ENCODE measurements at places on chromosomes 3 and 15. TPM values are rescaled to one million over a fixed set of nuclear protein-coding genes. Genes with fewer than 3 reads are reported as not detected.

The ACSBG1 gene
- total RNA-seq = not detected

The CADPS gene
- total RNA-seq = not detected

DNA sequence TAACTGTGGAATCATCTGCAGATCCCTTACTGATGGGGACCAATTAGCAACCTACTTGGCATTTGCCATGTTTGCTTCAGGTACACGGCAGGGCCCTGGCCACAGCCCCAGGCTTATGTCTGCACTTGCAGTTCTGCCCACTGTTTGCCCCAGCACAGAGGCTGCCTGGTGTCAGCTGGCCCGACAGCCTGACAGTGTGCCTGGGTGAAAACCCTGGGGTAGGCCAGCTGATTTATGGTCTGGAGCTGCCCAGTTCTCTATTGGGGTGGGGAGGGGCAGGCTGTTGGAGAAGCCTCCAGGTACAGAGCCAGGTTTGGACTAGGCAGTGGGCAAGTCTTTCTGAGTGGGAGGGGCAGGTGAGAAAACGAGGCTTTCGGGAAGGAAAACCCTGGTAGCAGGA lies 11.2 kb upstream of the TGM5 start:
- DNase-seq = no peak

The CHRFAM7A gene
- not detected for total RNA-seq

DNA sequence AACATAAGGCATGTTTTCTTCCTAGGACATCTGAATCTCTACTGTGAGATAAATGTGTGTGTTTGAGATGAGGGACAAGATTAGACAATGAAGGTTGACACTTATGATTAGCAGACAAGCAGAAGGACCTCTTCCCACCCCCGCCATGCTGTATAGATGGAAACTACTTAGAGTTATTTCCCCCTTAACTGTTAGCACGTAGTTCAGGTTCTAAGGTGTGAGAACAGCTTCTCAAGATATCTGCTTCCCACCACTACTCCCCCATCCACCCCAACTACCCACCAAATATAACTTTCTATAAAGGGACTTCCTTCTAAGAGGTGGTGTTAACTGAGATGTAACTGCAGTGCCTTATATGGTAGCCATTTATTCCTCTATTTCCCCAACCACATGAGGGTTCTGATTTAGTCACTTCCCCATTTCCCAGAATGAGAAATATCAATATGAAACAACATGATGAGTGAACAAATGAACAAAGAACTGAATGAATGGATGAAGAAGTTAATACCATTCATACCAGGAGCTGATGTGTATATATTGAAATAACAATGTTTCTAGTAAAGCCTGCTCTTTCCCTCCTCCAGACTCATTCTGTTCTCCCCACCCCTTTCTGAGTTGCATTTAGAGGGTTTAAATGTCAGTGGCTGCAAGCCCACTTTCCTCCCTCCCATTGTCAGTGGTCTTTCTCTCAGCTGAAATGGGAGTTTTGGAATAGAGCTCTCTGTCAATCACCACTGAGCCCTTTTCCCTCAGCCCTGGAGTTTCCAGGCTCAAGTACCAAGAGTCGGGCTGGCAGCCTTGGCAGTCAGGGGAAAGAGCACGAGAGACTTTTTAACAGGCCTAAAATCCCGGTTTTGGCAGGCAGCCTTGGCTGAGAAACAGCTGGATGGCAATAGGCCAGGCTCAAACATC lies 7.7 kb upstream of the RFTN1 start:
- DNase-seq = no peak

DNA sequence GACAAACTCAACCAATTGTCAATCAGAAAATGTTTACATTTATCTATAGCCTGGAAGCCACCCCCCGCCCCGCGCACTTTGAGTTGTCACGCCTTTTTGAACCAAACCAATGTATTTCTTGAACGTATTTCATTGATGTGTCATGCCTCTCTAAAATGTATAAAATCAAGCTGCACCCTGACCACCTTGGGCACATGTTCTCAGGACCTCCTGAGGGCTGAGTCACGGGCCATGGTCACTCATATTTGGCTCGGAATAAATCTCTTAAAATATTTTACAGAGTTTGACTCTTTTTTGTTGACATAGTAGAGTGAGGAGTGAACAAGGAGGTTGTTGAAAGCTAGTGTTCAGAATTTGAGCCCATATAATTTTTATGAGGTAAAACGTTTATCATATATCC lies 6.5 kb downstream of the MCTP2 start:
- DNase-seq = no peak

GRCh38 chr15:65423976-65424679 lies 1.4 kb upstream of the IGDCC4 start:
- DNase-seq = no peak

DNA sequence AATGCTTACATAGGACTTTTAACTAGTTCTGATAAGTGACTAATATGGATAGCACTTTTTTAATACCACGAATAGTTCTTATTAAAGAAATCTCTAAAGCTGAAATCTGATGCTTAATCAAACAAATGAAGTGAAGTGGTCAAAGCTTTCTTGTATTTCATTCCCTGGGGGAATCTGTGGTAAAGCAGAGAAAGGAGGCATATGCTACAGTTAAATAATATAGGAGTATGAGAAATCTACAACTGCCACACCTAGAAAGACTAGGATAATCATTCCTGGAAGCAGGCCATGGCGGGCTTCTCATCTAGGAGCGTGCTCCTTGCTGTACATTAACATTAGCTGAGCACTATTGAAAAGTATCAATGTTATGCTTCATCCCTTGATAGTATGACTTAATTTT lies 835.7 kb downstream of the OTOL1 start:
- no peak for DNase-seq

DNA sequence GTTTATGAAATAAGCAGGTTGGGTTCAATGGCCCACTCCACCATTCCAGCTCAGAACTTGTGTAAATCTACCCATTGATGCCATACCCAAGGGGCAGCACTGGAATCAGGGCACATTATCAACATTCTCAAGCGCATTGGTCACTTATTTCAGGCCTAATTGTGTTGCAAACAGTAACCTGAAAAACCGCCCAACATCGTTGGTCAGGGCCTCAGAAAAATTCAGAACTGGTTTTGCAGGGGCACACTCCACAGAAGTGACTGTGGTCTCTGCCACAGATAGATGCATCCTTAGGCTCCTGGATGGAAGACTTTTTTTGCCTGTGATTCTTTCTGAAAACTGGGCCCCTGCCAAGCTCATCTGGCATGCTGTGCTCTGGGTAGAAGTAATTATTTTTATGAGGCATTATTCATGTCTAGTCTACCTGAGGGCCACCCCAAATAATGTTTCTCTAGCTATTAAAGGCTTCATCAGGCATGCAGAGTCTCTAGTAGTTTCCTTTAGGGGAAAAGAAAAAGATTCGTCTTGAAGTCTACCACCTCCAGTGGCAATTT lies 21.7 kb upstream of the LRTM1 start:
- no peak for DNase-seq

The LRRC28 gene
- 19.2 TPM for total RNA-seq

- no peak for DNase-seq
These were observed 25.8 kb downstream of the SPSB4 start for GRCh38 chr3:141076797-141077571.

DNA sequence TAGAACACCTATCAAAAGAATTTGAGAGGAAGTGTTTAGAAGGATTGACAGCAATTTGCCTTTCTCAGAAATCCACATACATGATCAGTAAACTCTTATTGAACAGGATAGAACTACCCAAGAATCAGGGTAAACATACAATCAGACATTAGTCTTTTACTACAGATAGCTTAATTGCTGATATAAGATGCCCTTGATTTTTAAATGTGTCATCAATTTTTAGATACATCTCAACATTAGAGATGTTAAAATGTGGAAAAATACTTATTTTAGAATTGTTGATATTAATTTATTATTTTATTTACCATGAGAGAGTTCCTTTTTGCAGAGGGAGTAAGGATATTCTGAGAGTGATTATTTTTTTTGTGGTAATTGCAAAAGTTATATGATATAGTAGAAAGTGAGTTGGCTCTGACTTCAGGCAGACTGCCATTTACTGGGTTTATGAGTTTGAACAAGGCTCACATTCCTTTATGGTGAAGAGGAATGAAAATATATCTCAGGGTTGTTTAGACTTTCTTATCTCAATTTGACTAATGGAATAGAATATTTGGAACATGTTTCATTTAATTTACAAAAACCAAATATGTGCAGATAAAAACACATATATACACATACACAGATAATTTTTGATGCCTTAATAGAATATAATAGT lies 302.8 kb upstream of the GOLIM4 start:
- DNase-seq = no peak

Measured in CD4-positive, alpha-beta memory T cell (primary cell).